Immature natural killer cell (primary cell): ENCODE measurements at places on chromosomes 2 and 18.
A peak's percentile ranks its signal among the peaks of the same experiment; 100 is the strongest.

GRCh38 chr2:143600116-143600515 lies 470.9 kb downstream of the ARHGAP15 start:
- H3K27ac ChIP-seq: no peak overlapping the region
- H3K4me1 ChIP-seq: peaks cover 1% of the 10 kb centered on the region
- no peak for DNase-seq
- no peak overlapping the region for H3K4me3 ChIP-seq
- H3K27me3 ChIP-seq: peaks cover 2% of the 10 kb centered on the region
- peaks cover 8% of the 10 kb centered on the region for H3K36me3 ChIP-seq

GRCh38 chr2:4959219-4959618 lies 733.0 kb upstream of the SOX11 start:
- no peak overlapping the region for H3K4me3 ChIP-seq
- H3K4me1 ChIP-seq: no peaks in the 10 kb centered on the region
- H3K36me3 ChIP-seq: no peaks in the 10 kb centered on the region
- DNase-seq: no peak

DNA sequence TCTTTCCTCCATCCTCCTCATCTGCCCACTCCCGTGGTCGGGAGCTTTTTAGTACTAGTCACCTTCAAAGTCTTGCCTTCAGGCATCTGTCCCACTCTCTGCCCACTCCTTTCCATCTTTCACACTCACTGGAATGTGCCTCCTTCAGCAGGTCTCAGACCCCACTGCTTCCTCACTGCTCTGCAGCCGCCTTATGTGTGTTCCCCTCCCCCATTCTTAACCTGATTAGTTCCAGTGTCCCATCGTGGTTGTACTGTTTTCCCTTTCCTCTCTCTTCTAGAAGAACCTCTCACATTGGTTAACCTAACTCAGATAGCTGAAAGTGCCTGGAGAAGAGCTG lies 3.0 kb downstream of the ARMC9 start:
- H3K36me3 ChIP-seq: no peaks in the 10 kb centered on the region
- no peak overlapping the region for H3K27ac ChIP-seq
- no peak overlapping the region for H3K4me3 ChIP-seq
- peaks cover 9% of the 10 kb centered on the region for H3K27me3 ChIP-seq
- H3K4me1 ChIP-seq: peaks cover 12% of the 10 kb centered on the region

GRCh38 chr18:36094431-36094830 lies 27.1 kb upstream of the RPRD1A start:
- H3K4me1 ChIP-seq: peaks cover 9% of the 10 kb centered on the region
- H3K27ac ChIP-seq: no peak overlapping the region
- H3K4me3 ChIP-seq: no peak overlapping the region
- no peaks in the 10 kb centered on the region for H3K27me3 ChIP-seq
- no peaks in the 10 kb centered on the region for H3K36me3 ChIP-seq

DNA sequence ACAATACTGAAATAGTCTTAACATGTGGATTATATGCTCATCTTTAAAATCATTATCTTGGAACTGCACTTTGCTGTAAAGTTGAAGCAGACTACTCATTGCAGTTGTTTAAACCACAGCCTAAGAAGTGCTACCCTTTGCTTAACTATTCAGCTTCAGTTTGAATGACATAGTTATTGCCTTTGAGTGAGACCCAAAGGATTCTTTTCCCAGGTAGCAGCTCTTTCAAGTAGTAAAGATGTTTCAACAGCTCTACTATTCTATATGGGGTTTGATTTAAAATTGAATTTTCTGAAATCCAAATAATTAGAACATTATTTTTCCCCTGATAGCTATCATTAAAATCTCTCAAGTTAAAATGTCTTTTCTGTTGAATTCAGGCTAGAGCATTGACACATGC lies 1.1 kb downstream of the SCG2 start:
- H3K27ac ChIP-seq: no peak overlapping the region
- no peak overlapping the region for H3K4me3 ChIP-seq
- H3K27me3 ChIP-seq: no peaks in the 10 kb centered on the region
- no peaks in the 10 kb centered on the region for H3K36me3 ChIP-seq

- no peak for DNase-seq
- H3K27me3 ChIP-seq: no peaks in the 10 kb centered on the region
- H3K36me3 ChIP-seq: no peaks in the 10 kb centered on the region
- no peak overlapping the region for H3K4me3 ChIP-seq
- H3K4me1 ChIP-seq: no peaks in the 10 kb centered on the region
Measured at GRCh38 chr2:21821672-21822227, 698.0 kb downstream of the TDRD15 start.

GRCh38 chr2:141440072-141440635 lies 690.7 kb downstream of the LRP1B start:
- no peak for DNase-seq
- no peak overlapping the region for H3K4me3 ChIP-seq
- no peak overlapping the region for H3K27ac ChIP-seq
- no peaks in the 10 kb centered on the region for H3K4me1 ChIP-seq
- H3K36me3 ChIP-seq: no peaks in the 10 kb centered on the region

GRCh38 chr18:25137197-25137472 lies 214.8 kb downstream of the ZNF521 start:
- peaks cover 2% of the 10 kb centered on the region for H3K27me3 ChIP-seq
- H3K4me1 ChIP-seq: no peaks in the 10 kb centered on the region

DNA sequence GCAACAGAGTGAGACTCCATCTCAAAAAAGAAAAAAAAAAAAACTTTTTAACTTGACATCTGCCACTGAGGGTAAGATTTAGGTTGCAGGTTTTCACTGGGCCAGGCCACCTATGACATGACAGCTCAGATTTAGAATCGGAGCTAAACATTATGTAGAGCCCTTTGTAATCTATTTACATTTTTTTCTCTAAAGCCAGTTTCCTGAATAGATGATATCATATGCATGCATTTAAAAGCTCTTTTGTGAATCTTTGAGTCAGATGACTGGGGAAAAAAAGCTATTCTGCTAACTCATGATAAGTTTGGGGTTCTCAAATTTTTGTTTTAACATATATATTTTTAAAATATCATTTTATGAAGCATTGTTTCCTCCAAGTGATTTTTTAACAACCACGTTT lies 21.3 kb downstream of the PRKAG3 start:
- H3K27me3 ChIP-seq: peaks cover 1% of the 10 kb centered on the region
- no peak for DNase-seq
- no peak overlapping the region for H3K4me3 ChIP-seq
- no peaks in the 10 kb centered on the region for H3K4me1 ChIP-seq

DNA sequence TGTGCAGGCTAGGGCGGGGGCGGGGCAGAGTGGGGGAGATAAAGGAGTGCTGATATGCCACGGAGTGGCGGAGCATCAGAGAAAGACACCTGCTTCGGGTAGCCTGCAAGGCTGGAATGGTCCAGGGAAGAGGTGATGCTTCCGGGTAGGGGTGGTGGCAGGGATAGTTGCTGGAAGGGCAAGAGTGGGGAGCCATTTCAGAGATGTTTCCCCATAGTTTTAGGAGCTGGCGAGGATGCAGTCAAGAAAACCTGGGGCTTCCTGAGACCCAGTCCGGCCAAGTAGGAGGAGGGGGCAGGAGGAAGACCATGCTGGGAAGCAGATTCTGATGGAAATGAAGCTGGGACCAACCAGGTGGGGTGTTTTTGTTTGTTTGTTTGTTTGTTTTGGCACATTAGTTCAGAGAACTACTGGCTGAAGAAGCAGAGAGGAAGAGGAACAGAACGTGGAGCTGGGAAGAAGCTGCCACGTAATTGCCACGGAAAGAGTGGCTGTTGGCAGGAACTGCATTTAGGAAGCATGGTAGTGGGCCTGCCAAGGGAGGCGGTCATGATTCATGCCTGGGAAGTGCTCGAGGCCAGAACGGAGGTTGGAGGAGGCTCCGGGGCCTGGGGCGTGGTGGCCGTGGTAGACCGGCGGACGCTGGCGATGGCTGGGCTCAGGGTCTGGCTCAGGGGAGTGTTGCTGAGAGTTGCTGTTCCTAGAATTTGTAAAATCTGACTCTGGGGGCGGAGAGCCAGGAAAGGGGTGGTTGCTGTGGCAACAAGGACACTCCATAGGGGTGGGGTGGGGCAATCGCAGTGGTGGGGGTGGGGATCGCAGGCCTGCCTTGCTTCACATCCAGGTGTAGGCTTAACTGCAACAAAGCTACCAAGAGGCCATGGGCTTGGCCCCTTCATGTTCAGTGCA lies 8.6 kb upstream of the INPP5D start:
- no peak overlapping the region for H3K4me3 ChIP-seq
- H3K27ac ChIP-seq: no peak overlapping the region
- no peak for DNase-seq
- peaks cover 10% of the 10 kb centered on the region for H3K27me3 ChIP-seq
- no peaks in the 10 kb centered on the region for H3K36me3 ChIP-seq
- H3K4me1 ChIP-seq: peaks cover 37% of the 10 kb centered on the region

DNA sequence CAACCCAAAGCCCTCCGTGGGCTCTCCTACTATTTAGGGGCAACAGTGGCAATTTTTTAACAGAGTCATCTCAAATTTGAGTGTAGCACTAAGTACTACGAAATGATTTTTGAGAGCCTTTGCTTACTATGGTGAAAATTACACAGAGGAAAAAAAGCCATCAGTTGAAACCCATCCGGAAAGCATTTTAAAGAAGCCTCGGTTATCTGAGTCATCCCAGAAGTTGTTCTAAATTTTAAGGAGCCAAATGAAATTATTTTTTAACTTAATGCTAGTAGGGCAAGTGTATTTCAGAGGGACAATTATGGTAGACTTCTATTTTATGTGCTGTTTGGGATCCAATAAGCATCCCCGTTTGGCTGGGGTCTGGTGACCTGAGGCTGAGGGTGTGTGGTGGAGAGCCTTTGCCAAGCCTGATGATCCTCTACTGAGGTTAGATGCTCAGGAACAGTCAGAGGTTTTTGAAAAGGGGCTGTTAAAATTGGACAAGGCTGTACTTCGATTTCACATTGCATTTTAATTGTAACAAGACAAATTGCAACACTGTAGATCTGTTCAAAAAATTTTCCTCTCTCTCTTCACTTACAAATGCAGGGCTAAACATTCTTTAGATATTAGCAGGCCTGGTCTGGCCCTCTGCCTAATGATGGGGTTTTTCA lies 47.0 kb downstream of the RAPGEF4 start:
- no peak for DNase-seq
- no peak overlapping the region for H3K4me3 ChIP-seq
- H3K27me3 ChIP-seq: no peaks in the 10 kb centered on the region

DNA sequence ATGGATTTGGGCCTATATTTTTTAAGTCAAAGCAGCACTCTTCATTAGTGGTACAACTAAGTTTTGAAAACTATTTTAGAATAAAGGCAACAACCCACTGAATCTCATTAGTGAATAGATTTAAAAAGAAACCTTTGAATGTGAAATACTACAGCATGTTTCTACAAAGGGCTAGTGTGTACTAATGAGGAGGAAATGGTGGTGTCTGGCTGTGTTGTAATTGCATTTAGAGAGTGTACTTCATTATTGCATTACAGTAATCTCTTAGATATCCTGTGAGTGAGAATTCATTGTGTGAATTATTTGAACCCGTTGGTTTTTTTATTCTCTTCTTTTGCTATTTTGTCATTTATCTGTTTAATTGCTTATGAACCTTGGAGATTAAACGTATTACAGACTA lies 575.4 kb upstream of the FAM98A start:
- H3K27ac ChIP-seq: no peak overlapping the region
- H3K4me3 ChIP-seq: no peak overlapping the region
- H3K27me3 ChIP-seq: no peaks in the 10 kb centered on the region
- no peaks in the 10 kb centered on the region for H3K4me1 ChIP-seq
- no peaks in the 10 kb centered on the region for H3K36me3 ChIP-seq
- DNase-seq: no peak

GRCh38 chr18:12861637-12862036 lies 22.4 kb downstream of the PTPN2 start:
- H3K4me1 ChIP-seq: peaks cover 61% of the 10 kb centered on the region
- H3K4me3 ChIP-seq: no peak overlapping the region
- H3K27ac ChIP-seq: peak overlapping the region; percentile 4
- no peak for DNase-seq
- no peaks in the 10 kb centered on the region for H3K27me3 ChIP-seq
- peaks cover 3% of the 10 kb centered on the region for H3K36me3 ChIP-seq

DNA sequence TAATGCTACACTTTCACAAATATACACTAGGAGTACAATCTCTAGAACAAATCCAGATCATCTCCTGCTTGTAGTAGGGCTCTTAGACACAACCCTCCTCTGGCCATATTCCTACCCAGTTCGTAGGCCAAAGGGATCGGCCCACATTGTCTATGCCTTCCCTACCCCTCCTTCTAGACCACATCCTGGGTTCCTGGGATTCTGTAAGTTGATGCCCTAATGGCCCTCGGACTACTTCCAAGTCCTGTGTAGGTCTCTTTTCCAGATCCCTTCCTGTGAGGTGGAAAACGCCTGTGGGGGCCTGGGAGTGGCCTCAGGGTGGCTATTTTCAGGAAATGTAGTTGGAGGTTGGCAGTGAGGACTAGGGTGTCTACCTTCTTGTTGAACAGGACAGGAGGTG lies 289.7 kb downstream of the ZNF385B start:
- H3K4me1 ChIP-seq: no peaks in the 10 kb centered on the region
- DNase-seq: no peak
- H3K27me3 ChIP-seq: no peaks in the 10 kb centered on the region
- H3K27ac ChIP-seq: no peak overlapping the region
- no peak overlapping the region for H3K4me3 ChIP-seq
- no peaks in the 10 kb centered on the region for H3K36me3 ChIP-seq

GRCh38 chr2:127669056-127669455 lies 6.3 kb downstream of the LIMS2 start:
- H3K27ac ChIP-seq: no peak overlapping the region
- H3K4me1 ChIP-seq: no peaks in the 10 kb centered on the region
- no peak overlapping the region for H3K4me3 ChIP-seq
- H3K36me3 ChIP-seq: no peaks in the 10 kb centered on the region
- H3K27me3 ChIP-seq: peaks cover 18% of the 10 kb centered on the region
- no peak for DNase-seq

- no peak for DNase-seq
- H3K4me3 ChIP-seq: no peak overlapping the region
- no peaks in the 10 kb centered on the region for H3K4me1 ChIP-seq
- H3K27ac ChIP-seq: no peak overlapping the region
- peaks cover 4% of the 10 kb centered on the region for H3K27me3 ChIP-seq
Measured at GRCh38 chr2:26897807-26898479, 50.0 kb downstream of the DPYSL5 start.
